ENCODE measurements at places on chromosomes 12 and 14.

GRCh38 chr12:46460682-46461210 lies 88.2 kb upstream of the SLC38A2 start:
- DNase-seq = no peak

DNA sequence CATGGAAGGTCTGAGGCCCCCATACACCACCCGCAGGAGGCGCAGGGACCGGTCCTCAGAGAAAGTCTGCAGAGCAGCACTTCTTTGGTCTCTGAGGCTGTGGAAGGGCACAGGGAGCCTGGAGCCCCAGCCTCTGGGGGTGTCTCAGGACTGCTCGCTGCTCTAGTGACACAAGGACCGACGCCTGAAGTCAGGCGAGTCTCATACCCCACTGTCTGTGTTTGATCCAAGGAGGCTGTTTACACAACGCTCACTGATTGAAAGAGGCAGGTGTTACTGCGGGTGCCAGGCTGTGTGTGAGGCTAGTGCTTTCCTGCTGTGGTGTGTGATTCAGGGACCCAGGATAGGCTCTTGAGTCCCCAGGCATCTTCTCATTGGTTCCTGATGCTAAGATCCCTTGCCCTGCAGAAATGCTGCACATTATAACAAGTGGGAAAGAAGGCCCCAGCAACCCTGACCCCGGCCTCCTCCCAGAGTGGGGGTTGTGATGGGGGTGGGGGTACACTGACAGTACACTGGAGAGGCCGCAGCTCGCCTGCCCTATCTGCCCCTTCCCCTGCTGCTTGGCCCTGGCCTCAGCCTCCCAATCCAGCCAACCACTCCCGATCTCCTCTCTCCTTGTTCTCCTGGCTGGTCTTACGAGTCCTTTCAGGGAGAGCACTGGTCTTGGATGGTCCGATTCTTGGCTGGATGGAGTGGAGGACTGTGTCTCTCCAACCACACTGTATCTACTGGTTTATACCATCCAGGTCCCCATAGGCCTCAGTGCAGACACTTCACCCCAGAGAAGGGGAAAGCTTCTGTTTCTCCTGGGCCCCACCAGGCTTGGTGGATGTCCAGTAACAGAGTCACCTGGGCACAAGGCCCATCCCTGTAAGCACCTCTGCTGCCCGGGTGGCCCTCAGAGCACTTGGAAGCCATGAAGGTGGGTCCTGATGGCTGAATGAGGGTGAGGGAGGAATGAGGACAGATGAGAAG lies 6.6 kb downstream of the CACNA2D4 start:
- DNase-seq = no peak

- no peak for DNase-seq
Observed at GRCh38 chr12:68786929-68787328, 21.0 kb upstream of the MDM2 start.

GRCh38 chr14:72855913-72856312 lies 38.0 kb downstream of the DPF3 start:
- DNase-seq = no peak

DNA sequence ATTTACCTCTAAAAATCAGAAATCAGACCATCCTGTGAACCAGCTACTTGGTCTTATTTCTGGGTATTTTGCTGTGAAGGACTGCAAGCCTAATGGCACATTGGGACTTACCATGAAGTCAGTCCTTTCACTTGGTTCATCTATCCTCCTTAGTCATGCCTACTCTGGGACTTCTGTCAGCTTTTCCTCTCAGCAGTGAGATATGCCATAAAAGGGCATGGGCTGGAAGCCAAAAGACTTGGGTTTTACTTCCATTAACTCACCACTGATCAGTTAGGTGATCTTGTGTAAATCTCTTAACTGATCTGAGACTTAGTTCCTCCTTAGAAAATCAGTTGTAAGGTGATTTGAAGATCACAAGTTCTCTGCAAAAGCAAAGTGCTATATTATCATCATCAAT lies 116.5 kb downstream of the PAH start:
- DNase-seq = no peak

DNA sequence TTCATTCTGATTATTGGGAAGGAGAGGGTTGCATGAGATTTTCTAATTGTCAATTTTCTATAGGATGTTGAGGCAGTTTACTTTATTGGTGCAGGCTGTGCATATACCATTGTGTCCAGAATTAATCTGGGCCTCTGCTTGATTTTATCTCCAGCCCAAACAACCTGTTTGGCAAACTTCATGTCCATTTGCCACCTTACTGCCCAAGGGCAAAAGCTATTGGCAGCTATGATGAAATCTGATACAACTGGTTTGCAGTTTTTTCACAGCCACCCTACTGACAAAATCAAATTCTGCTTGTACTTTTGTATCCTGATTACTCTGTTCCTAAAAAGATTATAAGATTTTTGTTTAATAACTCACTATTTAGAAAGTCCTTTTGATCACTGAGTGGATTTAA lies 789.2 kb upstream of the FBXO33 start:
- DNase-seq = no peak

DNA sequence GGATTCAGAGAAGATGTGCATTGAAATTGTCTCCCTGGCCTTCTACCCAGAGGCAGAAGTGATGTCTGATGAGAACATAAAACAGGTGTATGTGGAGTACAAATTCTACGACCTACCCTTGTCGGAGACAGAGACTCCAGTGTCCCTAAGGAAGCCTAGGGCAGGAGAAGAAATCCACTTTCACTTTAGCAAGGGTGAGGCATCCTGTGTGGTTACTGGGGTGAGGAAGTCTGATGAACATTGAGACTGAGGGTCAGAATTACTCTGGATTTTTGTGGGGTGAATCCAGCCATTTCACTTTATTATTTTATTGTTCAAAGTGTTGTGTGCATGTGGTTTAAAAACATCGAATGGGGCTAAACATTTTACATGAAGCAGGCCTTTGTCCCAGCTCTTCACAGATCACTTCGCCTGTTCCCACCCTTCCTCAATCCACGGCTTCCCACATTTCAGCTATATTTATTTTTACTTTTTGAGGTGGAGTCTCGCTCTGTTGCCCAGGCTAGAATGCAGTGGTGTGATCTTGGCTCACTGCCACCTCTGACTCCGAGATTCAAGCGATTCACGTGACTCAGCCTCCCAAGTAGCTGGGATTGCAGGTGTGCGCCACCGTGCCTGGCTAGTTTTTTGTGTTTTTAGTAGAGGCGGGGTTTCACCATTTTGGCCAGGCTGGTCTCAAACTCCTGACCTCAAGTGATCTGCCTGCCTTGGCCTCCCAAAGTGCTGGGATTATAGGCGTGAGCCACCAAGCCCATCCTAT lies 40.6 kb downstream of the SUPT16H start:
- no peak for DNase-seq

- DNase-seq = no peak
Observed at GRCh38 chr14:24115422-24116127, 826 bp upstream of the NRL start.

GRCh38 chr12:70828351-70828750 lies 92.2 kb downstream of the PTPRR start:
- no peak for DNase-seq

DNA sequence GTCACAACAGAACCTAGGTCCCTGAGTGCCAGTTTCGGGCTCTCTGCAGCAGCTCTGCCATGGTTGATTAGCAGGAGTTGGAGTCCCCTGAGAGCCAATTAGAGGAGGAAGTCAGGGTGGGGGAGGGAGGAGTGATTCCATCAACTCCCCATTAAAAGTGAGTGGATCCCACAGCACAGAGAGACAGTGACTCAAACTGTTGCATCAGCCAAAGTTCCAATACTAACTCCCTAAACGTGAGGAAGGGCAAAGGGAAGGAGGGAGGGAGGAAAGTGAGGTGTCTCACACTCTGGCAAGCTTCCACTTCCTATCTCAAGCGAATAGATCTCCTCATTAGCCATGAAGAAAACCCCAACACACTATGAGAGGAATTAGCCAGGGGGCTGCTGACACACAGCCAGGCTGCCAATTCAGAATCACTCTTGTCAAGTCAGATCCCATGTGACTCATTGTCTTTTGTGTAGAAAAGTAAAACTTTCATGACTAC lies 23.6 kb downstream of the OR11H4 start:
- DNase-seq = peak; percentile 96

Measured in foreskin melanocyte (primary cell).